ENCODE measurements at places on chromosomes 12 and 14.

- DNase-seq, result no peak
Measured at GRCh38 chr12:116808113-116809105, 70.3 kb downstream of the RNFT2 start.

DNA sequence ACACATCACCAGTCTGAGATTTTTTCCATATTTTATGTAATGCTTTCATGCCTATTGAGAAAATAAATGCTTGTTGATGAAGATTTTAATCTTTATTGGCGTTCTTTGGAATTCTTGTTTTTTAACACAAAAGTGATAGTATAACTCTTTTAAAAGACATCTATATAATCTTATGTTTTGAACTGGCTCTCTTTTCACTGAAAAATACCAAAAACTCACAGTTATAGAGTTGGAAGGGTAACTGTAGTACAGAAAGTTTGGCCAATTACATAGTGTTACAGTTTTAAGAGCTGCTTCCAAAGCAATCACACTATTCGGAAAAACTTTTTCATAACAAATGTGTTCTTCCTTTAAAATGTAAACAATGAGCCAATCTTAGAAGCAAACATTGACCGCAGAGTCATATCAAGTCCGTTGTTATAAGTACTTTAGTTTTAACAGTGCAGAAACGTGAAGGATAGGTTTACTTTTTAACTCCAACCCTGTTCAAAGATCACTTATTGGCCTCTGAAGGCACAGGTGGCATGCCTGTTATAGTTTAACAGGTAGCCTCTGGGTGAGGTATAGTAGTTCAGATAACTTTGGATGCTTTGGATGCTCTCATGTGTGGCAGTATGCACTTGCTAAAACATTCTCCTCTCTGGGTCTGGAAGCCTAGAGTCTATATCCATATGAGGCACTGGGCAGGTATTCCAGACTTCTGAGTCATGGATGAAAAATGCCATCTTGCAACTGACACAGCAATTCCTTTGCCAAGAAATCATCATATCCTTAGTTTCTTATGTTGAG, 12.1 kb upstream of the NTN4 start:
- no peak for DNase-seq

- no peak for DNase-seq
Measured at GRCh38 chr12:130041983-130042812, 120.1 kb upstream of the FZD10 start.

- DNase-seq, result no peak
Measured at GRCh38 chr14:28773861-28774691, 7.5 kb downstream of the FOXG1 start.
